Activated CD4-positive, alpha-beta T cell treated with anti-CD3 and anti-CD28 coated beads, Interleukin-2, amount 50 U/mL, for 1 hour (primary cell): ENCODE measurements at places on chromosomes 11 and 22.
A peak's percentile ranks its signal among the peaks of the same experiment; 100 is the strongest.

GRCh38 chr11:79208126-79208525 lies 232.7 kb downstream of the TENM4 start:
- DNase-seq = no peak

DNA sequence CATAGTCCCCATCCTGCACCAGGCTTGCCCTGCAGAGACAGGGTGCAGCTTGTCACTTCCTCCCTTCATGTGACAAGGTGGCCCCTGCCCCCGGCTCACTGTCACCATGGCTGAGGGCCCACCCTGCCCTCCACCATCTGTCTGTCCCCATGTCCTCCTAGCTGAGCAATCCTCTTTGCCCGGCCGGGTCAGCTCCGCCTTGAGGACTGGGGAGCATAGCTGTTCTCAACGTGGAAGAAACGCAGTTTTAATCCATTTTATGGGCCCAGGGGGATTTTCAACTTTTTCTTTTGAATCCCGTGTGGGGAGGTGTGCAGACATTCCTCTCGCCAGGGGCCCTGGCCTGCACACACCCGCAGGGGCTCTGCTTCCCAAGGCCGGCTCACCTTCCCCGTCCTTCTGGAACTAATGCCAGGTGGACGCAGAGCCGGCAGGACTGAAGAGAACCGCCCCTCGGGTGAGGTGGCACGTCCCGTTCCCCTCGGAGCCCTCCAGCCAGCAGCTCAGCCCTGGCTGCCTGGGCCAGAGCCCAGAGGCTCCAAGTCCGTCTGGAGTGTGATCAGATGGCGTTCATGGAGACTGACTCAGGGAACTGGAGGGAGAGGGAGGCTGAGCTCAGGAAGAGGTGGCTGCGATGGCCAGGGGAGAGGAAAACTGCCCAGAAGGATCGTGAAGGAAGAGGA lies 1108.7 kb downstream of the BRD1 start:
- no peak for DNase-seq

- no peak for DNase-seq
These were observed 732.3 kb downstream of the BRD1 start for GRCh38 chr22:49095366-49095765.

DNA sequence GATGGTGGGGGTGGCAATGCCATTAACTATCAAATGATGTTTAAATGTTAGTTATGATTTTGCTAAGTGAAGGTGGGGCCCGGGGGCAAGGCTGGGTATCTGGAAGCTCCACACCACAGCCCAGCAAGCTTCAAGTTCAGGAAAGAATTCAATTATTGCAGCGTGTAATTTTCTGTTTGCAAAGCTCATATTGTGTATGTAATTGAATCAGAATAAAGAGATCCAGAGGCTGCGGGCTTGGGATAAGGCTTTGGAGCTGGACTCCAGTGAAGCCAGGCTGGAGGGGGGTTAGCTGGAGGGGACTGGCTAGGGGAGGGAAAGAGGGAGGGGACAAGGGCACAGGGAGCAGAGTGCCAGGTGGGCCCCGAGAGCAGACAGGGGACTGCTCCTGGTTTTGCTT lies 557.1 kb upstream of the CADM1 start:
- no peak for DNase-seq

DNA sequence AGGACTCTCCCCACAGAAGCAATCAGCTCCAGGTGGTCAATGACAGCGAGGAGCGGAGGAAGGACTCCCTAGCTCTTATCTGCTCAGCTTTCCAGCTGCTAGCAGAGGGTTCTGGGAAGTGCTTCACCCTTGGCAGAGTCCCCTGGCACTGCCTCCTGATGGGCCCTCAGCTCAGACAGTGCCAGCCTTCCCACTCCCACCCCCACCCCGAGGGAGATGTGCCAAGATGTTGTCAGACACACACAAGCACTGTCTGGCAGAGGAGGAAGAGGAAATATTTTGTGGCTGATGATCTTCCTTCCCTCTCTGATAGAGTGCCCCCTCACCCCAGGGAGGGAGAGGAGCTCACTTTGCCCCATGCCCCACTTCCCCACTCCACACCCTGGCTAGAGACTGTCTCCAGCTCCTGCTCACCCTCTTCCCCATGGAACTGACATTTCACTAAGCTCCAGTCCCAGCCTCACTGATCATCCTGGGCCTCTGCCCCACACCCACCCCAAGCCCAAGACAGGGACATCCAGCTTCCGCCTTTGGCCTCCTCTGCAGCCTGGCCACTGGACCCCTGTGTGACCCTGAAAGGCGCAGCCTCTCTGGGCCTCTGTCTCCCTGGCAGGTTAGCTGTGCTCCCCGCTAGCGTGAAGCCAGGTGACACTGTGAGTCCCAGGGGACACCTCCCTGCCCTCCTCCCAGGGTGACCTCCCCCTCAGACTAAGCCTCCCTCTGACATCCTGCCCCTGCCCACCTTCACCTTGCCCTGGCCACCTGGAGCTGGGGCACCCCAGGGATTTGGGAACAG lies 44.5 kb downstream of the SLCO2B1 start:
- DNase-seq = no peak

DNA sequence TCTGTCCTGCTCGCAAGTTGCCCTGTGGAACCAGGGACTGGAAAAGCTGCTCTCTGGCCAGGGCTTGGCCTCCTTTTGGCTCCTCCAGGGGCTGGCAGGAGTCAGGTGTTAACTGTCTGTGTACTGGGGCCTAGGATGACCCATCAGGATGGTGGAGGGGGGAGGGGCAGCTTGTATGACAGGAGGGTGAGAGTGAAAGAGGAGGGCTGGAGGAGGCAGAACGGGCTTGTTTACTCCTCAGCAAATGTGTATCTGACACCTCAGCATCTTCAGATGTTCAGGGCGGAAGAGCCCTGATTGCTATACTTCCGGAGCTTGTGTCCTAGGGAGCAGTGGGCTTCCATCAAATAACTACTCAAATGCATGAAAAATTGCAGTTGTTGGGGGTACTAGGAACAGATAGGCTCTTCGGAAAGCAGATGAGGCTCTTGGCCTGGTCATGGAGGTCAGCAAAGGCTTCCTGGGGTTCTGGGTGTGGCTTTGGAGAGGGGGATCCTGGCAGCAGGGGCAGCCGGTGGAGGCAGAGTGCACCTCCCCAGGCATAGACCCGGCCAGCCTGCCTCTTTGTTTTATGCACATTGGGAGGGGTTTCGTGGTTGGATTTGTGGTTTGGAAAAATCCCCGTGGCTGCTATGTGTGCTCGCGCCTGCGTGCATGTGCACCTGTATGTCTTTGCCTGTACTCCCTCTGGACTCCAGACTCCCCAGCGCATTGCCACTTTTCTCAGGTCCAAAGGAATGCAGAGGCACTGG lies 31.2 kb downstream of the CD82 start:
- DNase-seq = peak; percentile 65

GRCh38 chr11:131530407-131530806 lies 160.0 kb downstream of the NTM start:
- no peak for DNase-seq

- DNase-seq = no peak
These were observed 375.6 kb upstream of the CCDC90B start for GRCh38 chr11:83661491-83662350.

- DNase-seq = no peak
These were observed 407.4 kb upstream of the SYN3 start for GRCh38 chr22:33465554-33465953.

- no peak for DNase-seq
These were observed 739 bp downstream of the ZMAT5 start for GRCh38 chr22:29765905-29766631.

DNA sequence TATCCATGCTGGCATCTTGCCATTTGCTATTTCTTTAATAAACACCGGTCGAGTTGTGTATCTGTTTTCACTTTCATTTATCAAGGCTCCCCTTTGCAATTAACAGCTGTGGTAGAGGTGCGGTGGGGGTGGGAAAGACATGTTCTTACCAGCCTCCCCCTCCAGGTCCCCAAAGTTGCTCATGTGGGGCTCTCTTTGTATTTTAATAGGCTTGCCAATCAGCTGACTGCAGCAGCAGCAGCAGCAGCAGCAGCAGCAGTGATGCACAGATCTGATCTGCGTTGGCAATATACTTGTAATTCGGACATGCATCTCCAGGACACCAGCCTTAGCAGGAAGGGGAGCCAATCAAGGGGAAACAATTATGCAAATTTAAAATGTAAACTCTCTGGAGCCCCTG lies 40.3 kb upstream of the E2F8 start:
- no peak for DNase-seq

DNA sequence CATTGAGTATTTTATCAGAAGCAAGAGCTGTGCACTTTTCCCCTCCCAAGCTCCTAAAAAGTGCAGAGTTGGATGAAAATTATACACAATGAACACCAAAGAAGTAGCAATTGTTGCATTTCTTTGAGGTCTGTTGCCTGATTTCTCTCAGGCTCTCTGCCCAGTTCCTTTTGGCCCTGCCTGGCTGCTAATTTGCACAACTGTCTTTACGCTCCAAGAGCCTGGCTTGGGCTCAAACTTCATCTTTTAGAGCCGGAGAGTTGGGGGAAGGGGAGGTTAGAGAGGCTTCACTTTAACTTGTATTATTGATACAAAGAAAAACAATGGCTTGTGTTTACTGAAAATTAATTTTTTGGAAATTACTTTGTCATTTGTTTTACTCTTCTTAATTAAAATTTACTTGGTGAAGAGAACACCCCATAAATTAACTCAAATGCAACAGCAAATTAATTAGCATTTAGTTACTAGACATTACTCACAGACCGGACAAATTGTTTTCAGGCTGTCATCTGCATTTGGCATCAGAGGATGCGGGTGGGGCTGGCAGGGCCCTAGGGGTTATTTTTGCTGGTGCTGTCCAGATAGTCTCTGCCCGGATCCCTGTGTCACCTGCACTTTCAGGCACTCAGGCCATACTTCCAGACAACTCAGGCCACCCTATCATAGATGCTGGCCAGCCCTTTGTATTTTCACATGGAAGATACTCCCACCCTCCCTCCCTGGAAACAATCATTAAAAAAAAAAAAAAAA lies 407.3 kb downstream of the NXPE2 start:
- no peak for DNase-seq

- DNase-seq = no peak
These were observed 56.5 kb upstream of the ARHGAP32 start for GRCh38 chr11:129248618-129249017.

DNA sequence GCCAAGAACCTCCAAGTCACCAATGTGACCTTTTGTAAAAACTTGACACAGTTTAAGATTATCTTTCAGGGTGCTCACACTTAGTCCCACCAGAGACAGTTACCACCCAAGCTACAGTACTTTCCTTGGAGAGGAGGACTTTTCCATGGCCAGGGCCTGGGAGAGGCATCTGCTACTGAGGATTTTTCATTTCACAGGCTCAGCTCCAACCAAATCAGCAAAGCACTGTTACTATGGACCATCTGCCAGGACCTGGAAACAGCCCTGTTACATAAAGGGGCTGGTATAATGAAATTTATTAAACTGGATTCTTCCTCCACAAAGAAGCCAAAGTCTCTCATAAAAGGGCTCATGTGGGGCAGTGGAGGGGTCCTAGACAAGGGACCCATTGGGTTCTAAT lies 38.6 kb downstream of the SERGEF start:
- DNase-seq = no peak

DNA sequence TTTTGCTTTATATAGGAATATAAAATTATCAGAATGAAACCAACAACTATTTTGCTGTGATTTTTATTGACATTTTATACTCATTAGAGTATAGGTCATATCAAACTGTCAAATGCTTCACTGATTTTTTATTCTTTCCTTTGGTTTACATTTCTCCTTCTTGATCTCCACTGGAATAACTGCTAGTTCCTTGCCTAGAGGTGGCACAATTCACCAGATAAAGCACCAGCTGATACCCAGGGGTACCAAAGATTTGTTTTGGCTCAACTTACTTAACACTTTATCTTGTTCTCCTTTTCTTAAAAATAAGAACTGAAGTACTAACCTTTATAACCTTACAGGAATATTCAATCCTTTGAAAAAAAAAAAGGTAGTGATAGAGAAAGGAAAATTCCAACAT lies 725.1 kb upstream of the CHORDC1 start:
- no peak for DNase-seq

DNA sequence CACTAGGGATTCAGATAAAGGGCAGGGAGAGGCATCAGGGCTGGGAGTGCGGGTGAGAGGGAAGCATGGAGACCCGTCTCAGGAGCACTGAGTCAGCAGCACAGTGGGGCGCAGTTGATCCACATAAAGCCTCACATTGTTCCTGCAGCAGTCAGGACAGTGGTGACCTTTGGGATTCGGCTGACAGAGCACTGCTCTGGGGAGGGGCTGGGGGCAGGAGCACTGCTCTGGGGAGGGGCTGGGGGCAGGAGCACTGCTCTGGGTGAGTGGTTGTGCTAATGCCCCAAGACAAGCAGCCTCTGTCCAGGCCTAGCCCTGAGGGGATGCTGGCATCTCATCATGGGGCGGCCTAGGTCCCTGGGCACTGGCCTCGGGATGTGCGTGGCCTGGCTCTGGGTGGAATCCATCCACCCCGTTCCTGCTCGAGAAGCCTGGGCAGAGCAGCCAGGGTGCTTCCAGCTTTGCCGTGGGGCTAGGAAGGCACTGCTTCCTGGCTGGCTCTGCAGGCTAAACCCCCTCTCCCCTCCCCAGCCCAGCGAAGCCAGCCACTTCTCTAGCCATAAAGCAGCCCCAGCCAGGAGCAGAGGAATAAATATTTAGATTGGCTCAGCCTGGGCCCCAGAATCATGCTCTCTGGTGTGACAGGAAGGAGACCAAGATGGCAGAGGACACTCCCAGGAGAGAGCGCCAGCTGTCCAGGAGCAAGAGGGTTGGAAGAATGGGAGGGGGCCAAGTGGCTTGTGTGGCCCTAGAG lies 7.3 kb downstream of the OAF start:
- no peak for DNase-seq

DNA sequence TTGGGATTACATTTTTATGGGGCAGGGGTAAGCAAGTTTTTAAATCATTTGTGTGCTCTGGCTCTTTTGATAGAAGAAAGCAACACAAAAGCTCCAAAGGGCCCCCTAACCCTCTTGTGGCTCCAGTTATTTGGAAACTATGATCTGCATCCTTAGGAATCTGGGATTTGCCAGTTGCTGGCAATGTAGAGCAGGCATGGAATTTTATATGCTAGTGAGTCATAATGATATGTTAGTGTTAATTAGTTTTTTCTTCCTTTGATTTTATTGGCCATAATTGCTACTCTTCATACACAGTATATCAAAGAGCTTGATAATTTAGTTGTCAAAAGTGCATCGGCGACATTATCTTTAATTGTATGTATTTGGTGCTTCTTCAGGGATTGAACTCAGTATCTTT lies 10.1 kb downstream of the RAG1 start:
- no peak for DNase-seq

DNA sequence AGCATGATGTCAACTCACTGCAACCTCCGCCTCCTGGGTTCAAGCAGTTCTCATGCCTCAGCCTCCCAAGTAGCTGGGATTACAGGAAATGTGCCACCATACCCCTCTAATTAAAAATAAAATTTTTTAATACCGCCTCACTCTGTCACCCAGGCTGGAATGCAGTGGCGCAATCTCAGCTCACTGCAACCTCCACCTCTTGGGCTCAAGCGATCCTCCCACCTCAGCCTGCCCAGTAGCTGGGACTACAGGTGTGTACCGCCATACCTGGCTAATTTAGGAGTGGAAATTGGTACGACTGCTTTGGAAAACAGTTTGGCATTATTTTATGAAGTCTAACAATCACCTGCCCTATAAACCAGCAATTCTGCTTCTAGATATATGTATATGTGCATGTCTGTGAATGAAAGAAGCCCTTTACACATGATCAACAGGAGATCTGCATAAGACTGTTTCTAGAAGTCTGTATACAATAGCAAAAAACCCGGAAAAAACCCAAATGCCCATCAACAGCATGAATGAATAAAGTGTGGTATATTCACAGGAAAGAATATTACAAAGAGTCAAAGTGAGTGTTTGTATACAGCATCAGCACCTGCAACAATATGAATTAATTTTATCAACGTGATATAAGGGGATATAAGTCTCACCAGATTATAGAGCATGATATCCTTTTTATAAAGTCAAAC lies 16.0 kb downstream of the SLC35F2 start:
- no peak for DNase-seq

- no peak for DNase-seq
These were observed 104.1 kb downstream of the ATXN10 start for GRCh38 chr22:45775569-45776312.
